Stimulated activated naive CD8-positive, alpha-beta T cell treated with anti-CD3 and anti-CD28 coated beads, Interleukin-15, amount 100 ng/mL, for 72 hours (primary cell): ENCODE measurements at places on chromosomes 7 and 10.

- no peak for DNase-seq
Measured at GRCh38 chr7:47190462-47190861, 391.4 kb downstream of the TNS3 start.

GRCh38 chr10:127303105-127303504 is 106.7 kb upstream of the INSYN2A start:
- no peak for DNase-seq

GRCh38 chr7:146639291-146639690 is 522.7 kb downstream of the CNTNAP2 start:
- DNase-seq = no peak

DNA sequence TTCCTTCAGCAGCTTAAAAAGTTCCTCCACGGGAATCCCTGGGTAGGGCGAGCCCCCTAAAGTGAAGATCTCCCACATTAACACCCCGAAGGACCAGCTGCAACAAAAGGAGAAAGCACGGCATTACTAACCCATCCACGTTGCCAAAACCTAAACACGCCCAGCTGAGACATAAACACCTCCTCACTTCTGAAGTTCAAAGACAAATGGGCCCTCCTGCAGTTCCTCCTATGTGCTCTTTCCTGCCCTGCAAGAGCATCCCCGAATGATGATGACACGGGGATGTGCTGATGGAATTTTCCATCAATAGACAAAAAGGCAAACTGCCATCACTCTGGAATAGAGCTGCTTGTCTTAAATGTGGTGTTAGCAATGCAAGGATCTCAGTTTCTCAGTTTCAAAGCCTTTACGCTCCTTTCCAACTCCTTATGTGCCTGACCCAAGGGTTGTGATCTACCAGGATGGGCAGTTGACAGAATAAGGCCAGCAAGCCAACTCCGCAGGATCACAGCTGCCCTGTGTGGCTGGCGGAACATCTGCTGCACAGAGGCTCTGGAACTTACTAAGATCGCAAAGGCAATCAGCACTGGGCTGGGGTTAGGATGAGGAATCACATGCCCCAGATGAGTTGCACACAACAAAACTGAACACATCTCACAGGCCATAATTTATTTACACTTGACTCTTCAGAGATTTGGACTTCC is 112.7 kb downstream of the FGFR2 start:
- no peak for DNase-seq

GRCh38 chr10:59557052-59557451 is 152.6 kb downstream of the SLC16A9 start:
- DNase-seq = no peak

GRCh38 chr7:49159536-49159935 is 235.2 kb downstream of the CDC14C start:
- DNase-seq = no peak

DNA sequence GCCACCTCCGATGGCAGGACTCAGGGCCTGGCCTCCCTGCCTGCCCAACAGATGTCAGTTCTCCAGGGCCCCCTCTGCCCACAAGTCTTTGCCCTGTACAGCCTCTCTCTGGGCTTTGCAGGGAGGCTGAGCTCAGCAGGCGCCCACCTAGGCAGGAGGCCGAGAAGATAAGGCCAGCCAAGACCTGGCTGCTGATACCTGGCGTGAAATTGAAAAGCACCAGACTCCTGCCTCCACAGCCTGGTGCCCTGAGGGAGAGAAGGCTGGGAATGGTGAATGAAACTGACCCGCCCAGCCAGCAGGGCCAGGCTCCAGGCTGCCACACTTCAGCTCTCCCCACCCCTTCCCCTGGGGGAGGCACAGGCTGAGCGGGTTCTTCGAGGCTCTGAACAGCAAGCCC is 145.8 kb downstream of the CDH23 start:
- no peak for DNase-seq

- DNase-seq = no peak
Measured at GRCh38 chr7:132603220-132603833, 27.1 kb upstream of the PLXNA4 start.

- no peak for DNase-seq
Measured at GRCh38 chr7:15309872-15310271, 251.9 kb downstream of the AGMO start.

DNA sequence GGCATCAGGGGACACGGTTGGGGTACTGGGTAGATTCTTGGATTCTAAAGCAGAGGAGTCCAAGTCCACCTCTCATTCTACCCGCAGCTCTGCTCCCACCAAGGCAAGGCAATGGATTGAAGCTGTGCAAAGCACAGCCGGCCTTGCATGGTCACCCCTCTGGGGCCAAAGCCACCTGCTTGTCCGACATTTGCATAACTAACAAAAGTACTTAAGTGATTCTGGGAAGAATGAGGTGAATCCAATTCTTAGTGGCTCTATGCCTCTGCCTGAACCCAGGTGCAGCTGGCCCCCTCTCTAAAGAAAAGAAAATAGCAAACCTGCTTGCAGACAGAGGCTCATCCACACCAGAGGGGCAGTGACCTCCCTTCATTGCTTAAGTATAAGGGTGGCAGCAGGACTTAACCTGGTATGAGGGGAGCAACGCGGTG is 10.7 kb upstream of the COBL start:
- no peak for DNase-seq

- no peak for DNase-seq
Measured at GRCh38 chr10:21700474-21700873, 166.4 kb downstream of the MLLT10 start.

- DNase-seq = no peak
Measured at GRCh38 chr10:84427903-84428650, 99.7 kb downstream of the CCSER2 start.

DNA sequence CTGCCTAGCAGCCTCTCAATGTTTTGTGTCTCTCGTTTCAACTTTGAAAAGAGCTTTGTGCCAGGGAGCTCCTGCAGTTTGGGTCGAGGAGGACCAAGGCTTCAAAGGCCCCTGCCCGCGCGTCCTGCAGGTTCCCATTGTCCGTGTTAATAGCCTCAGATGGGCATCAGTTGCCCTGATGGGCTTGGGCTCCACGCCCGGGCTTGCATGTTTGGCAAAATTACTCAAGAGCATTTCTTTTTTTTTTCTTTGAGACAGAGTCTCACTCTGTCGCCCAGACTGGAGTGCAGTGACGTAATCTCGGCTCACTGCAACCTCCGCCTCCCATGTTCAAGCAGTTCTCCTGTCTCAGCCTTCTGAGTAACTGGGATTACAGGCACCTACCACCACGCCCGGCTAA is 636.6 kb downstream of the SDK1 start:
- DNase-seq = no peak

GRCh38 chr7:126690848-126691751 is 561.6 kb downstream of the GRM8 start:
- DNase-seq = no peak

- no peak for DNase-seq
Measured at GRCh38 chr7:5488286-5488878, 64.7 kb upstream of the TNRC18 start.

DNA sequence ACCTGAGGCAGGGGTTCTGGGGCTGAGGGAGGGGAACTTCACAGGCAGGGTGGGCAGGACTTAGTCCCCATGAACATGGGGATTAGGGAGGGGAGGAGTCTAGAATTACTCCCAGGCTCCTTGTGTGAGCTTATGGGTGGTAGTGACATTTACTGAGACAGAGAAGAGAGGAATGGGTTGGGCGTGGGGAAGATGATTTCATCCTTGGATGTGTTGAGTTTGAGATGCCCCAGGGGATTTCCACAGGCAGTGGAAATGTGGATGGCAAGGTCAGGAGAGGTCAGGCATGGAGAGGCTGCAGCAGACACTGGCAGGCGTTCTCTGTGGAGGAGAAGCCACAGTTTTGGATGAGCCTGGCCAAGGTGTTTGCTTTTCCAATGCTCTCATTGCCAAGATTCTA is 26.4 kb upstream of the GSDME start:
- DNase-seq = no peak

DNA sequence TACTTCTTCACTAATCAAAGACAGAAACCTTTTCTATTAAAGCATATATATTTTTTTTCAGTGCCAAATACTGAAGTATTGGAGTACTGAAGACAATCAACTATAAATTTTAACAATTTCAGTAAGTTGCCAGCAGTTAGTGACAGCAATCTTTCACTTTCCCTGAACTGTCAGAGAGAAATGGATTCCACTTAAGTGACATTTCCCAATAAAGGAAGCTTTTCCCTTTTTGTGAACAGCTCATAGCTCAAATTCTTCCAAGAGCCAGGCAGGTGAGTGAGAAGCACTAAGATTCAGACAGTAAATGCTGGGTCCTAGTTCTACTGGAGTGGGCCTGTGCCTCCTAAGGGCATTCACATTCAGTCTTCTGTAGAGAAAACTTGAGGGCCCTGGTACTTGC is 142.0 kb downstream of the SRPK2 start:
- no peak for DNase-seq

DNA sequence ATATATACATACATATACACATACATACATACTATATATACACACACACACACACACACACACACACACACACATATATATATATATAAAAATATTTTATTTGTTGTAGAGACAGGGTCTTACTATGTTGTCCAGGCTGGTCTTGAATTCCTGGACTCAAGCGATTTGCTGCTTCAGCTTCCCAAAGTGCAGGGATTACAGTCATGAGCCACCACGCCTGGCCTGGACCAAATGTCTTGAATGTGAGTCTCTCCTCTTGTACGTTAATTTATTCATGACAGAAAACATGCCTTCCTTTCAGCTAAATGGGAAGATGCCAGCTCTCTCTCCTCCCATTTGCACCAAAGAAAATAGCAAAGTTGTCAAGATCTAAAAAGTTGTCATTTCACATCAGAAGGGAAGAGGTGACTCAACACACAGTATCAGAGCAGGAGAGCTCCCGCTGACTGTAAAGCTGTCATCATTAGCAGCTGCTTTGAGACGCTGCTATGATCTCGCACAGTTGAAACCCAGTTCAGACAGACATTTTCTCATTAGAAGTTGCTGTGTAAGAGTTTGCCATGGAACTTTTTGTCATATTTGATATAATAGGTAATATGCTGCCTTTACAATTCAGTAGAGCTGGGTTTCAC is 224.3 kb downstream of the SFMBT2 start:
- peak; percentile 21 for DNase-seq

GRCh38 chr7:39406467-39406866 is 159.7 kb upstream of the YAE1 start:
- no peak for DNase-seq

- no peak for DNase-seq
Measured at GRCh38 chr10:92124616-92125143, 166.2 kb downstream of the CPEB3 start.

DNA sequence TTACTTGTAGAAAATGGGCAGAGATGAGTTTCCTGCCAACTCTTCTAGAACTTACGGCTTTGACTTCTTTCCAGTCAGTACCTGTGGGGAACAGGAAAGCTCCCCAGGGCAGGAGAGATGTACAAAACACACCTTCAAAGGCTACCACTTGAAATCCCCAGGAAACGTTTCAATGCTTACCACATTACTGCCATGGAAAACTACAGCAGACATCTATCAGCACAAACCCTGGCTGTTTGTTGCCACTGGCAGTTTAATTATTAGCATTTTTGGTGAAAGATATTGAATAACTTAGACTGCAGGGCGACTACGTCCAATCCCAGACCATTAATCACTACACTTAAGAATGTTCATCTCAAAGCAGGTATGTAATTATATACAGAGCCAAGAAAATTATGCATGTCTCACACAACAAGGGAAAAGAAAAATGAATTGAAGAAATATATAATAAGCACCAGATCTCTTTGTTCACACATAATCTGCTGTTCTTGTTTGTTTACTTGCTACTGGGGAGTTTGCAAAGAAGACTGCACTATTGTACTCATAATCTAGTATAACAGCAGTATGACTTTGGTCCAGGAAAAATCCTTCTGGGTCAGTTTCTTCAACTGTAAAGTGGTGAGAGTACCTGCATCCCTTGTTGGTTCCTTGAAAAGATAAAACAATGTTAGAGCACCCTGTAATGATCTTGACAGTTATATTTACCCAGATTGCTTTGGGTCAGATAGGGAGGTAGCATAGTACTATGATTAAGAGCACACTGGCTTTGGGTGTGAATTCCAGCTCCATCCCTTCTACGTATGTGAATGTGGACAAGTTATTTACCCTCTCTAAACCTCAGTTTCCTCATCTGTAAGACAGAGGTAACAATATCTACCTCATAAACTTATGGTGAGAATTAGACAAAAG is 138.3 kb downstream of the DOCK4 start:
- no peak for DNase-seq

DNA sequence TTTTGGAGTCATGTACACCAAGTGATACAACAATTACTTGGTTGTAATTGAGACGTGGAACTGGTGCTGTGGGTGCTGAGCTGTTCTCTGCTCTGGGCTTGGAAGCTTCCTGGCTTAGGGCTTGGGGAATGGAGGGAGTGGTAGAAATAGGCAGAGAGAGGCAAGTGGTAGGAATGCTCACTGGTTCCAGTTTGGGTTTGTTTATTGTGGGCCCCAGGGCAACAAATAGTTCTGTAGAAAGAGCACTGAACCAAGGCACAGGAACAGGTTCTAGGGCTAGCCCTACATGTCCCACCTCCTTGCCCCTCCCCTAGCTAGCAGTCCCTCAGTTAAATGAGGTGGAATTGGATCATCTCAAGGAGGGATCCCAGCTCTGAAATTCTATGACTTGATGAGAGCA is 166.7 kb upstream of the HPS1 start:
- DNase-seq = no peak

DNA sequence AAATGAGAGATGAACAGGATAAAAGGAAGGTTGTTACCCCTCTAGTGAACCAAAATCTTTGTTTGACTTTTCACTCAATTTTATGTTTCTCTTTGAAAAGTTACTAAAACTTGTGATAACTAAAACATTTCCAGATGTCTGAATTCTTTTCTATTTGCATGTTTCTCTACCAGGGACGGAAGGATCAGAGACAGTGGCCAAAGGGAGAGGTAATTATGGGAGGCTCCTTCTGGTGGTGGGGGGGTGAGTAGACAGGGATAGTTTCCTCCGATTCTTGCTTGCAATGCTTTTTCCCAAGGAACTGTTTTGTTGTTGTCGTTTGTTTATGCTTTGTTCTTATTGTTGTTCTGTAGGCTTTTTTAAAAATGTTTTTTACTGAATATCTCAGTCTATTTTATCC is 374.8 kb downstream of the INHBA start:
- DNase-seq = no peak

DNA sequence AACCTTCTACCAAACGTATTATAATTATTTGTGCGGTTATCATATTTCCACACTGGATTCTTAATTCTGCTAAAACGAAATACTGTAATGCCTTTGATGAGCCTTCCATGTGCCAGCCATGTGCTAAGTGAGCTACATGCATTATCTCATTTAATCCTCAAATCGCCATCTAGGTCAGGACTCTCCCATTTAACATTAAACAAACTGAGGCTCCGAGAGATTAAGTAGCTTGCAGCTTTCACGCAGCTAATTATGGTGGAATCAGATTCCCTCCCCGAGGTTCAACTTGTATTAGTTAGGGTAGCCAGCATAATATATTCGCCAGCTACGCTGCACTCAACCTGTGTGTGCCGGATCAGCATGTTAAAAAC is 798 bp upstream of the TSPAN33 start:
- DNase-seq = no peak
